Effector CD4-positive, alpha-beta T cell (primary cell): ENCODE measurements at places on chromosomes 4 and X.
A peak's percentile ranks its signal among the peaks of the same experiment; 100 is the strongest.

GRCh38 chrX:7953446-7953845 is 26.2 kb upstream of the PNPLA4 start:
- no peak for DNase-seq

DNA sequence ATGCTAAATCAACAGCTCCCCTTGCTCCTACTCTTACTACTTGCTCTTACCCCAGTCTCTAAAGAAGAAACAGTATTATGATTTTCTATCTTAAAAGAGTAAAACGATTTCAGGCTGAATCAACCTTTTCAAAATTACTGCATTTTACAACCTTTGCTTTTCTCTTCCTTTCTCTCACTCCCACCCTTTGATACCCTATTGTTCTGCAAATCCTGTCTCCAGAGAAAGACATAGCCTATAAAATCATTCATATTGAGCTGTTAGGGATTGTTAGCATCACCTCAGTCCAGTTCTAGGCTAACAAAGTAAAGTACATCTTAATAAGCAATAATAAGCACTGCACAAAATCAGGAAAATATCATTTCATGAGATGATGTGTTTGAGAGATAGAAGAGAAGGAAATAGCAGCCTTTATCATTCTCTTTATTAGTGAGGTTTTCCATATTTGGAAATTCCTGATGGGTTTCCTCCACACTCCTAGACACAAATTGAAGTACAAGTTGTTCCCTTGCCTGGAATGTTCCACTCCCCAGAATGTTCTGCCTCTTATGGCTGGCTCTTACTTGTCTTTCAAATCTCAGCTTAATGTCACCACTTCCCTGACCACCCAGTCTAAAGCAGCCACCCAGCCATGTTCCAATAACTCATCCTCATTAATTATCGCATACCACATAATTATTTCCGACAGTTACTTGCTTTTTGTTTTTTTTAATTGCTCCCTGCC is 219.7 kb downstream of the PALLD start:
- DNase-seq, result no peak

DNA sequence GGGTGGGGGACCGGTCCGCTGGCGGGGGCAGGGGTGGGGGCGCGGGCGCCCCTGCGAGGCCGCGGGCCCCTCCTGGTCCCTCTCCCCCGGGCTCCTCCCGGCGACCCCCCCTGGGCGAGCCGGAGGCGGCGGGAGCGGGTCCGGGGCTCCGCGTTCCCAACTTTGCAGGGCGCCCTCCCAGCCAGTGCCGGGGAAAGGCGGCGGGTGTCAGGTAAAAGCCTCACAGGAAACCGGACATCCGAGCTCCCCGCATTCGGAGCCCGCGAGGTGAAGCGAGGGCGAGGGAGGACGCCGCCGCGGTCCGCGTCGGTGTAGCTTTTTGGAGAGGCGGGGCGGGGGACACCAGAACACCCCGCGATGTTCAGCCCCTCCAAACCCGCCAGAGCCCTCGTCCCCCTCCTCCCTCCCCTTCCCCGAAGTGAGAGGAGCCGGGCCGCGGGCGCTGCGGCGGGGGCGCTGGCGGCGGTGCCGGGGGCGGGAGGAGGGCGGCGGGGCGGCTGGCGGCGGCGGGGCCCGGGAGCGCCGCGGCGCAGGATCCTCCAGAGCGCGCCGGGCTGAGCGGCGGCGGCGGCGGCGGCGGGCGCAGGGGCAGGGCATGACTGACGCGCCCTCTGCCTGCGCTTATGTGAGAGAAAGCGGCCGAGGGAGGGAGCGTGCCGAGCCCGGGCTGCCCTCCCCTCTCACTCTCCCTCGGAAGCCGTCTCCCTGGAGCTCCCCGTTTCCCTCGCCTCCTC is at the start of gene VEGFC:
VEGFC (minus strand) TSS at position 597 of the 734 bp plus-strand sequence. CDS start 611 bp downstream, outside the sequence.
- DNase-seq, result no peak

DNA sequence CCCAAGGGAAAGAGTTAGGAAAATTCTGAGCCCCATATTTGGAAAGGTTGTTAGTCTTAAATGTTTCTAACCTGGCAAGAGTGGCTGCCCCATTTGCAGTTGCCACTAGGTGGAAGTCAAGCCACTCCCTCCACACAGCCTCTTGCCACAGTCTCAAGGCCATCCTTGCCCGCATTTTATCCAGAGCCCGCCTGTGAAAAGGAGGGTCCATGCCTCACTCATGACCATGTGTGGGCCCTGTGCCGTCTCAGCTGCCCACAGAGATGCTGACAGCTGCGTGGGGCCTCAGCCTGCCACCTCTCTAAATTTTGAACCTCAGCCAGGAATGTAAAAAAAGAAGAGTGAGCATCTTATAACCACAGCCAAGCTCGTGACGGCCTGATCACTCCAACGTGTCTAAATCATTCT is 201.5 kb upstream of the FAM241A start:
- DNase-seq, result no peak

- no peak for DNase-seq
Observed at GRCh38 chr4:120869613-120870278, 52.8 kb downstream of the PRDM5 start.

DNA sequence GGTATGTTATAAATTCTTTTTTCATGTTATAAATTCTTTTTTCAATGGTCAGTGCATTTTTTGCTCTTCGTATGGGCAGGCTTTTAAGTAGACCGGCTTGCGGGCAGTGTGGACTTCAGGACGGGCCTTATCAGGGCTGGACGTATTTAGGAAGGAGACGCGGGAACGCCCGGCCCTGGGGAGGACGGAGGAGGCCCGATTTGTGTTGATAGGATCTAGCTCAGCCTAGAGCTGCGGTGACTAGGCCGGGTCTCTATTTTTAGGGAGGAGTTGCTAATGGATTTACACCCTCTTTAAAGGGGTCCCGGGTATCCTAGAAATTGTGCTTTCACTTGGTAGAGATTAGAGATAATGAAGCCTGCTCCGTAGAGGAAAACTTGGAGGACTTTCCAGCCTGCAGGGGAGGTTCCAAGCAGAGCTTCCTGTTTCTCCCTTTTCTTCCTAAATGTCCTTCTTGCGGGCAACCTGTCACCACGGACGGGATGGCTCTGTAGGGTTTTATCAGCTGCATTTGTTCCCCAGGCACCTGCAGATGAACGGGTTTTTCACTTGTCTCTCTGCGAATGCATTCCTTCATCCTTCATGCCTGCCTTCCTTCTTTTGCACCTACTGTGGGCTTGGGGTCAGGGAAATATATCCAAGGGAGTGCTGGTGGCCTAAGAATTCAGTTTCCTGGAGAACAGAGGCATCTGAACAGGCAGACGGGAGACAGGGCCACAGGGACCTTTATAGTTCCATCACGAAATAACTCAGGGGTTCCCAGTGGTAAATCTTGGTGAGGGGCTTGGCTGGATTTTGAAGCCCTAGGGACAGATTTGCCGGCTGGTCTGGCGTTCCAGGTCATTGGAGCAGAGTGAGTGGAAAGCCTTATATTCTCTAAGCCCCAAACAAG is 1.4 kb downstream of the CD99 start:
- DNase-seq, result no peak

GRCh38 chrX:112668476-112669409 is 11.0 kb downstream of the LHFPL1 start:
- no peak for DNase-seq

DNA sequence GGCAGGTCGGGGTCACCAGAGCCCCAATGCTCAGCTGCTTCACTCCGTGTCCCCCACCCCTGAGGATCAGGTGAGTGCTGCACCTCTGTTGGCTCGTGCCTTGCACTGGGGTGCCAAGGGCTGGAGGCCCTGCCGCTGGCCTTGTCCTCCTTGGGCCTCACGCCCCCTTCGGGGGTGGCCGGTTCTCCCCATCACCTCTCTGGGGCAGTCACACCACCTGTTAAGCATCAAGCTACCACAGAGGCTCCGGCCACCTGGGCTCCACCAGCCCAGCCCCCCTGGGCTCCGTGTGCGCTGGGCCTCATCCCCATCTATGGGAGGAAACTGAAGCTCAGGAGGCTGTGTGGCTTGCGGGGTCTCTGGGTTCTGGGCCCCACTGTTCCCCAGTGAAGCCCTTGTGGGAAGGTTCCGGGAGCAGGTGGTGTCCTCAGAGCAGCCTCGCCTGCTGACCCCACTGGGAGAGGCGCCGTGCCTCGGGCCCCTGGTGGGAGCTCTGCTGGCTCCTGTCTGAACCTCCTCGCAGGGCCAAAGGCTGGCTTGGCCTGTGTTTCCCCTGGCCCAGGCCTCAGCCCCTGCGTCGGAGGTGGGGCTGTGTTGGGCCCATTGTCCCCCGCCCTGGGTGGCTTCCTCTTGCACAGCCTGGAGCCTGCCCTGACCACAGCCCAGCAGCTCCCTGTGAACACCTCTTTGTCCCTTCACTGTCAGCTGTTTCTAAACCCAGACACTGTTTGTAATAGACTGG is 30.8 kb downstream of the DOK7 start:
- DNase-seq, result no peak

DNA sequence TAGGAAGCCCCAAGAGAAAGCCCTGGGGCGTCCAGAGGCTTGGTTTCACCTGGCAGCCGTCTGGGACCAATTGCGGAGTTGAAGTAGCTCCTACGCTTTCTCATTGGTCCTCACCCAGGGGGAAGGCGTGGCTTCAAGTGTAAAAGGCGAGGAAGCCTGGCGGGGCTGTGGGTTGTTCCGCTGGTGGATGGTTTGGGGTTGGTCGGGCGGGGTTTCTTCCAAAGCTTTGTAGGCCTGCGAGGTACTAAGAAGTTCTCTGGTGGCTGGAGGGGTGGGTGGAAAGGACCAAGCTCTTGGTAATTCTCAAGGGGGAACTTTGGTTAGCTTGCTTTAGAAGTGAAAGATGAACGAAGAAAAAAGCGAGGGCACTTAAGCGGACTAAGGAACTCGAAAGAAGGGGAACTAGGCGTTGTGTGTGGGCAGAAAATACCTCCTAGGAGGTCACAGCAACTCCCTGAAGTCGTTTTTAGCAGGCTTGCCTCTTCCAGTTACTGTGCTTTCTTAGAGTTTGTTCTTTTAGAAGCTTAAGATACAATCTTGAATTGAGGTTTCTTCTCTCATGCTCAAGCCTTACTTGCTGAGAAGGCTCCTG is 36.6 kb downstream of the CCNG2 start:
- DNase-seq, result peak; percentile 56

GRCh38 chr4:107683873-107684272 is 36.2 kb downstream of the PAPSS1 start:
- no peak for DNase-seq

DNA sequence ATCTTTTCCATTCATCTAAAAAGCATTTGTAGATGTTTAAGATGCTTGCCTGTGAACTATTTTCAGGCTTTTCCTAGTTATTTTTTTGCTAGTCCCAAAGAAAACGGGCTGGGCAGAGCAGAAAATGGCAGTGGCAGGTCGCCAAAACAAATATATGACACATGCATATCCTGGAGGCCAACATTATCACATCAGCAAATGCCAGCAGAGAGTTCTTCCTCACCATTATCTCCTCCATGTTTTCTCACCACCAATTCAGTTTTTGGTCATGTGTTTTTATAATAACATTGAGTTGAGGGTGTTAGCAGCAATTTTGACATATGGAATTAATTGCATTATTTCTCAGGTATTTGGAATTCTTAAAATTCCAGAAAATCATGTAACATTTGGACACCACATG is 97.9 kb upstream of the EOLA2 start:
- no peak for DNase-seq

GRCh38 chr4:85688055-85688740 is 213.2 kb downstream of the ARHGAP24 start:
- DNase-seq, result no peak

GRCh38 chr4:142274137-142274536 is 572.0 kb downstream of the INPP4B start:
- DNase-seq, result no peak

- DNase-seq, result no peak
Observed at GRCh38 chr4:84808332-84808731, 158.2 kb downstream of the WDFY3 start.

GRCh38 chr4:40307627-40308497 is 27.3 kb upstream of the CHRNA9 start:
- peak; percentile 68 for DNase-seq

GRCh38 chrX:119427024-119427794 is 28.1 kb downstream of the SLC25A43 start:
- no peak for DNase-seq

- no peak for DNase-seq
Observed at GRCh38 chr4:119016636-119017035, 119.0 kb upstream of the MYOZ2 start.

DNA sequence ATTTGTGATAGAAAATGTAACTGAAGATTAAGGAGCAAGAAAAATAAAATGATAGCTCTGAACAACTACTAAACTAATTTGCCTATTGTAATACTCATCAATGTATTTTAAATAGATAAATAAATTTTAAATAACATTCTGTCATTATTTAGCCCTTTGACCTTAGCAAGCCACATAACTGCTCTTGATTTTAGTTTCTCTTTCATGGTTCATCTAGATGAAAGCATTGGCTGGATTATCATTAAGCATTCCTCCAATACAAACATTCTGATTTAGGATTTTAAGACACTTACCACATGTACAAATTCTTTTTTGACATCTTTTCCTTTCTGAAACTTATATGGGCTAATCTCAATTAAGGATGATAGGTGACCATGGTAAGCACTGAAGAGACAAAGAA is 8.5 kb downstream of the ETNPPL start:
- no peak for DNase-seq

GRCh38 chr4:75902352-75902751 is at the start of gene PPEF2:
Gene PPEF2, minus strand, starts transcription at chr4:75902452. Its CDS starts 6,127 bp downstream, at chr4:75896325.
- DNase-seq, result no peak

- no peak for DNase-seq
Observed at GRCh38 chrX:153766871-153767673, 3.0 kb downstream of the PLXNB3 start.

DNA sequence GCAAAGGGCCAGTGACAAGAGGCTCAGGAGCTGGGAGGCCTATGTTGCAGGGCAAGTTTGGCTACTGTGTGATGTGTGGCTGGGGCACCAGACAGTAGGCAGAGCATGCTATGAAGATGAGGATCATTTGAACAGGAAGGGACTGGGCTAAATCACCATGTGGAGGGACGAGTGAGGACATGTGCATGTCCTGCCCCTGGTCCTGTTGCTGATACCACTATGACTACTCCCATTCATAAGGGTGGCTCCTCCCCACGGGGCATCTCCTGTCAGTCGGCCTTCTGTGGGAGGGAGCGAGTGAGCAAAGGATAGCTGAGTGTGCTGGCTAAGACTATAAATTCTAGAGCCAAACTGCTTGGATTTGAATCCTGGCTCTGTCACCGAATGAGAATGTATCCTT is 139.2 kb downstream of the TMEM164 start:
- no peak for DNase-seq

- no peak for DNase-seq
Observed at GRCh38 chr4:93446038-93446437, 382.5 kb upstream of the ATOH1 start.

DNA sequence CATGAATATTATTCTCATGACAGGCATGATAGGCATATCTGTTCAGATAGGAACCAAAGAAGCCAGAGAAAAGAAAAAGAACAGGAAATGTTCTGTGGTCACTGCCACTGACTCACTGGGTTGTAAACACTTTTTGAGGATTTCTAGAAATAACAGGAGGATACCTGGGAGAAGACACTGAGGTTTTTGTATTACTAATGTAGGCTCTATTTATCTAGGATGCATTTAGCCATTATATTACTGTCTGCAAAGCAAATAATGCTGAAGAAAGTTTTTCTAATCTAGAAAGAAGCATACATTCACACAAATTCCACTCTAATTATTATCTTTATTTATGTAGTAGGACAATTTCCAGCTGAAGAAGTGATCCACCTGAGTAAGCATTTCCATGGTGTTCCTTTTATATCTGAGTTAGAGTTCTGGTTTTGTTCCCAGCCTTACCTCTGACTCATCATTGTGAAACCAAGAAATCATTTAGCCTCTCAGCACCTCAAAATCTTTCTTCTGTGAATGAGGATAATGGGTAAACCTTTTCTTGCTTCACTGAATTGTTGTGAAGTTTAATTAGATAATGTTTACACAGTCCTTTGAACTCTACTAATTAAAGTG is 40.2 kb upstream of the EPGN start:
- no peak for DNase-seq

- no peak for DNase-seq
Observed at GRCh38 chrX:153580700-153581386, 18.1 kb downstream of the CCNQ start.

GRCh38 chrX:107729558-107730297 is 45.9 kb downstream of the TSC22D3 start:
- no peak for DNase-seq
